NCI-H446 (cell line): ENCODE measurements at places on chromosomes 3 and 15.

DNA sequence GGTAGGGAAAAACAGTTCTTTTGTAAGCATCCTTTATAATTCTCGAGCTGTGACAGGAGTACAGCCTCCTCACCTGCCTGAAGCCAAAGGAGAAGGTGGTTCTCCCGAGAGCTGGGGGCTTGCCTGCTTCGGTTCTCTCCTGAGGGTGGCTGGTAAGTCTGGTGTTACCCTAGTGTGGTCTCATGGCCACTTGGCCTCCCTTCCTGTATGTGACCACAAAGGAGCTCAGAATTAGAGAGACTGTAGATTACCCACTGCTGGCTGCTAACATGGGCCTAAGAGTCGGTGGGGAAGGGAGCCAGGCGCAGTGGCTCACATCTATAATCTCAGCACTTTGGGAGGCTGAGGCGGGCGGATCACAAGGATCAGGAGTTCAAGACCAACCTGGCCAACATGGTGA is 12.6 kb downstream of the PDHB start:
- no peak for DNase-seq

- no peak for DNase-seq
These were observed 253 bp downstream of the IFT80 start for GRCh38 chr3:160398820-160399124.

DNA sequence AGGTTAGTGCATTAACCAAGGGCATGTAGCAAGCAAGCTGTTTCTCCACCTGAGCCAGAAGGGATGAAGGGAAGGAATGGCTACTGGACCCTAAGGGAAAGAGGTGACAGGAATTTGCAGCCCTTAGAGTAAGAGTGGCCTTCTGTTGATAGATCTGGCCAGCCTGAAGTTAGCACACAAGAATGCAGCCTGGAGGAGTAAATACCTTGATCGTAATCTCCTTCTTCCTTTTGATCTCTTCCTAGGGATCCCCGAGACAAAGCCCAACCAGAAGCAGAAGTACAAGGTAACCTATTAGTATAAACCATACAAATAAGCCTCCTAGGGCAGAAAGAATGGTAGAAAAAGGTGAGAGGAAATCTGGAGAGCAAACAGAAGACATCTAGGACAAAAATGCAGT is 134.6 kb downstream of the ATP8B4 start:
- DNase-seq = no peak

- no peak for DNase-seq
These were observed 730.3 kb downstream of the ZNF385D start for GRCh38 chr3:21020681-21021080.

GRCh38 chr3:78847603-78848002 is 920.2 kb downstream of the ROBO1 start:
- no peak for DNase-seq

GRCh38 chr3:125104639-125105038 is 48.8 kb upstream of the HEG1 start:
- no peak for DNase-seq

DNA sequence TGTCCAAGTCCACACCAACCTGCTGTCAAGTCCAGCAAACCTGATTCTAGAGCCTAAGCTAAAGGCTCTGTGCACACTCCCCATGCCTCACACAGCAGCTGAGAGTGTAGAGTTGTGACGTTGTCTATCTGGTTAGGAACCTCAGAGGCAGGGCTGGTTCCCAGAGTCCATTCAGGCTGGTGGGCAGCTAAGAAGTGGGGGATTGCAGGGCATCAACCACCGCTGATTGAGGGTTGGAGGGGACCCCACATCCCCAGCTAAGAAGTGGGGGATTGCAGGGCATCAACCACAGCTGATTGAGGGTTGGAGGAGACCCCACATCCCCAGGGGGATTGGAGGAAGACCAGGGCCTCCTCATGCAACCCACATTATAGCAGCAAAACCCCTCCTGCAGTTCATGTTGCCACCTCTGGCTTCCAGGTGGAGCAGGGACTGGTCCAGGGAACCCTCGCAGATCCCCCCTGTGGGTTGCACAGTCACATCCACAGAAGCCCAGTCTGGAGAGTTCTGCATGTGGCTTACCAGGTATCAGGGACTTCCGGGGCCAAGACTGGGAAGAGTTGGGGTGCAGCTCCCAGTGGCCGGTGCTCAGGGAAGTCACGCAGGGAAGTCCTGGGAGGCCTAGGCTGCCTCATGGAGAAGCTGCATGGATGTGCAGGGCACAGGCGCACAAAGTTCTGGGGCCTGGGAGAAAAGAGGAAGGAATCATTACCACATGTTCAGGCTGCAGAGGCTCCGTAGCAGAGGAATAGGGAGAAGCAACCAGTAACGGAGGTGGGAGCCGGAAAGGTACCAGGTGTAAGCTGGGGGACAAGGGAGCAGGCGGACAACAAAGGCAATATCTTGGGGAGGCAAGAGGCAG is 71.4 kb upstream of the PCSK6 start:
- DNase-seq = no peak

- DNase-seq = no peak
These were observed 14.7 kb downstream of the THBS1 start for GRCh38 chr15:39595338-39596221.

GRCh38 chr3:146163584-146163983 is 2.6 kb upstream of the PLOD2 start:
- DNase-seq = no peak

- no peak for DNase-seq
These were observed 44.6 kb upstream of the NEDD4 start for GRCh38 chr15:56038015-56038414.

DNA sequence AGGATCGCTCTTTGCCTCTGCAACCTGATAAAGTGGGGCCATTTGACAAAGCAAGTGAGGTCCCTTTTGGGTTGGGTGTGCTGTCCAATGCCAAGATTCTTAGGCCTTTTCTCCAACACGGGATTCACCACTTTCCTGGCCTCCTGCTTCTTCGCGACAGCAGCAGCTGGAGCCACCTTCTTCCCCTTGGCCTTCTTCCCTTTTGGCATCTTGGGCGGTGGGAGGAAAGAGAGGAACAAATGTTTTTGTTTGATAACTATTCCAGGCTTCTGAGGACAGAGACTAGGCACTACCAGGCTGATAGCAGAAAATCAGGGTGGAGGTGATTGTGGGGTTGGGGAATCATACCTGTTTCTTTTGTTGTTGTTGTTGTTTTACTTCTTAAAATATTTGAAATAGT is 30.0 kb upstream of the FAM81A start:
- no peak for DNase-seq

- no peak for DNase-seq
These were observed 61.5 kb downstream of the CAPN7 start for GRCh38 chr3:15267502-15267901.

- DNase-seq = no peak
These were observed 87.5 kb upstream of the PLXNA1 start for GRCh38 chr3:126895178-126896066.

- no peak for DNase-seq
These were observed 65.4 kb downstream of the RASGRF1 start for GRCh38 chr15:79025201-79025600.

- DNase-seq = no peak
These were observed 303.9 kb upstream of the ALCAM start for GRCh38 chr3:105062853-105063252.

- DNase-seq = no peak
These were observed 16.5 kb downstream of the THSD4 start for GRCh38 chr15:71131601-71132362.

GRCh38 chr3:72088486-72089025 is 303.6 kb upstream of the PROK2 start:
- no peak for DNase-seq

- DNase-seq = no peak
These were observed 117.4 kb downstream of the STAG1 start for GRCh38 chr3:136634821-136635220.

- DNase-seq = no peak
These were observed 47.5 kb upstream of the SKOR1 start for GRCh38 chr15:67777773-67778172.

- DNase-seq = no peak
These were observed 29.8 kb upstream of the FAM98B start for GRCh38 chr15:38424101-38424552.

DNA sequence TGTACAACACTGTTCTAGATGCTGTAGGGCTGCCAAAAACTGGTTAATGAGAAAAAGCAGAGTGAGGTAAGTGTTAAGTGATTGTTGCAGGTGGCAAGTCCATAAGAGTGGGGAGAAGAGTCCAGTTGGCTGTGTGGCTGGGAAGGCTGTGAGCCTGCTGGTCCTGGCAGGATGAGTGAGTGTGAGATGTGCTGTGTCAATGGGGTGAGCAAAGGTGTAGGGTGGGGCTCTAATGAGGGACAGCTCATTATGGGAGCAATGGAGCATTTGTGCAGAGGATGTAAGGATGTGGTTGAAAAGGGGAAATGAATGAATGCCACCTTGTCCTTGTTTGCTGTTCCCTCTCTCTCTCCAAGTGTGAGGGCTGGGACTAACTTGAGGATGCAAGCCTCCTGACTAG is 145.3 kb upstream of the ROPN1 start:
- DNase-seq = no peak

GRCh38 chr3:184016811-184017671 is 643 bp downstream of the ABCC5 start:
- peak; percentile 16 for DNase-seq

DNA sequence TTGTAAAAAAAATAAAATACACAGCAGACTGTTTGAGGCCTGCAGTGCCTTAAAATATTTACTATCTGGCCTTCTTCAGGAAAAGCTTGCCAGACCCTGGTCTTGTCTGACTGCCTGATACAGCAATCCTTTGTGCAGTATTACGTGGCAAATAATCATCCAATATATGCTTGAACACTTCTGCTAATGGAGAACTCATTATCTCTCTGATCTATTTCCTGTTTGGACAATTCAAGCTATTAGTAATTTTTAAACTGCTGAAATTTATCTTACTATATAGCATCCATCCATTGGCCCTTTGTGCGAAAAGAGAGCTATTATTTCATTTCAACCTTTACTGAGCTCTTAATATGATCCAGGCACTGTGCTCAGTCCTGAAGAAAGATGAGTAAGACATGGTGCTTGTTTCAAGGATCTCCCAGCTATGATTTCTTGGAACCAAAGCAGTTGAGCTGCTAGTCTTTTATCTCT is 15.9 kb downstream of the ATG7 start:
- DNase-seq = no peak

DNA sequence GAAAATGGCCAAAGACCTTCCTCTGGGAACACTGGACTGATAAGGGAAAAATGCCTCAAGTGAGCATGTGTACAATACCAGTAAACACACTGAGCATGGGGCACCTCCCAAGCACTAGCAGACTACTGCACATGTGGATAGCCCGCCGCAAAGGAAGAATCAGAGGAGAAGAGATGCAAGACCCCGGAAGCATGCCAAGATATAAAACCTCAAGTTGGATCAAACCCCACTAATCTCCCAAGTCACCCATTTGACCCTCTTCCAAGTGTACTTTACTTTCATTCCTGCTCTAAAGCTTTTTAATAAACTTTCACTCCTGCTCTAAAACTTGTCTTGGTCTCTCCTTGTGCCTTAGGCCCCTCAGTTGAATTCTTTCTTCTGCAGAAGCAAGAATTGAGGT is 121.1 kb upstream of the PLAAT1 start:
- DNase-seq = no peak

- no peak for DNase-seq
These were observed 848 bp downstream of the NCEH1 start for GRCh38 chr3:172709774-172710663.

DNA sequence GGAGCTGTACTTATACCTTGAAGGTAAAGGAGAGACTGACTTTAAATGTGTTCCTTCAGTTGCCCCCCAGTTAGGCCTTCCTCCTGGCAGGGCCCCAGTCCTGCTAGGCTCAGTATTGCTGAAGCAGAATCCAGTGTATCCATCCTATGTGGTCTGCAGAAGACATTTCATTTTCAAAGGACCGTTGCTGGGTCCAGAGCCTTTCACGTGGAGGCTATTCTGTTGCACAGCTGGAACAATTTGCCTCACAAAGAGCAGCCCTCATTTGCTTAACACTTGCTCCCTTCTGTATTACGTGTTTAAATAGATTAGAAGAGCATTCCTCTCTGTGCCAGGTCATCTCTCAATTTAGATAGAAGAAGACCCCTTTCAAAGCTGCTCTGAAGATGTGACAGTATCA is 78.9 kb upstream of the CFAP20DC start:
- DNase-seq = no peak

- no peak for DNase-seq
These were observed 1006.6 kb downstream of the NAALADL2 start for GRCh38 chr3:175865724-175866123.

GRCh38 chr15:92074646-92075045 is 221.1 kb downstream of the SLCO3A1 start:
- DNase-seq = no peak

GRCh38 chr3:86986671-86987420 is 4.1 kb downstream of the VGLL3 start:
- no peak for DNase-seq

- no peak for DNase-seq
These were observed 66.4 kb downstream of the RYR3 start for GRCh38 chr15:33377204-33377603.

- DNase-seq = no peak
These were observed 35.5 kb downstream of the ZDHHC19 start for GRCh38 chr3:196175722-196176121.

- no peak for DNase-seq
These were observed 246.2 kb downstream of the FAM43A start for GRCh38 chr3:194931865-194932264.

GRCh38 chr3:107661447-107662123 is 138.8 kb downstream of the BBX start:
- DNase-seq = no peak

- no peak for DNase-seq
These were observed 497.4 kb upstream of the RASGRP1 start for GRCh38 chr15:39061952-39062464.

- DNase-seq = no peak
These were observed 53.4 kb upstream of the CD200R1L start for GRCh38 chr3:112900113-112900512.

- DNase-seq = no peak
These were observed 1.7 kb downstream of the ZMAT3 start for GRCh38 chr3:179069762-179070390.

GRCh38 chr15:68407886-68408881 is 23.8 kb downstream of the ITGA11 start:
- DNase-seq = no peak

- DNase-seq = no peak
These were observed 528.4 kb upstream of the SEMA6D start for GRCh38 chr15:47188758-47189507.

DNA sequence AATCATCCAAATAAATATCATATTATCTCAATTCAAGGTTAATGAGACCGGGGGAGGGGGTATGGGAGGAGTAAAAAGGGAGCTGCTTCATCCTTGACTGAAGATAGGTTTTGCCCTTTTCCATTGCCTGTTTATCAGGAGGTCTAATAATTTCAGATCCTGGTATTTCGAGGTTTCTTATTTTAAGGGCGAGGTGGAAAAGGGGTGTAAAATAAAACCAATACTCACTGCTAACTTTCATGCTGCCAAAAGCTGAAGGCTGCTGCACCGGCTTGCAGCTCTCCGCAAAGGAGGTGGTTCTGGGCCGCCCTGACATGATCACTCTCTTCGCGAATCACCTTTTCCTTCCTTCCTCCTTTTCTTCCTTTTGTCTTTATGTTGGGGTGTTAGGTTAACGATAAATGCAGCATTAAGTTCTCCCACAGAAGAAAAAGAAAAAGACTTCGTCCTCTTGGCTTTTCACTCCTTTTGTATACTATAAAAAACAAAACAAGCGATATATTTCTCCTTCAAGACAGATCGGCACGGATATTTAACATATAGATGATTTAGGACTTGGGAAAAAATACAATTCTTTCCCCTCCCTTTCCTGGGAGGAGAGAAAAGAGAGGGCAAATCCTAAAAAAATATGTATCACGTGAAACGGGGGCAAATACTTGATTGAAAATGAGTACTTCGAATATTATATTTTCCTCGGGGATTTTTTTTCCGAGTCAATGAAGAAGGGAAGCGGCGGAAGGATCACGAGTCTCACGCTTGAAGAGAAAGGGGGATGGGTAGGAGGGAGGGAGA is 932 bp downstream of the GSK3B start:
- peak; percentile 21 for DNase-seq

- no peak for DNase-seq
These were observed 99.8 kb upstream of the C15orf61 start for GRCh38 chr15:67421105-67421504.
